Urothelium cell line (cell line): ENCODE measurements at places on chromosomes 5 and 9.

DNA sequence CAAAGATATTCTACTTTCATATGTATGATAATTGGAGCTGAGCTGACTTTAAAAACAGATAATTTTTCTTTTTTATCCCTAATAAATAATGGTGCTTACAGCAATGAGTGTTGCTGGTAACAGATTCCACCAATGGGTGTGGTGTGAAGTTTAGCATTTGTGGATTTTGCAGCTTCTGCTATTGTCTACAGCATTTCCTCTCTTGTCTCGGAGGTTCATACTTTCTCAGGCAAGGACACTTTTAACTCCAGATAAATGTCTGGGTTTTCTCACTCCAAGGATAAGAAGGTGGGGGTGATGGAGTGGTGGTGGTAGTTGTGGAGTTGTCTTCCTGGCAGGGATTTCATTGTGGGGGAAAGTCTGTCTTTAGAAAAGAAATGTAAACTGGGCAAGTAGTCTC is 120.0 kb upstream of the CDKN2B start:
- no peak for DNase-seq

DNA sequence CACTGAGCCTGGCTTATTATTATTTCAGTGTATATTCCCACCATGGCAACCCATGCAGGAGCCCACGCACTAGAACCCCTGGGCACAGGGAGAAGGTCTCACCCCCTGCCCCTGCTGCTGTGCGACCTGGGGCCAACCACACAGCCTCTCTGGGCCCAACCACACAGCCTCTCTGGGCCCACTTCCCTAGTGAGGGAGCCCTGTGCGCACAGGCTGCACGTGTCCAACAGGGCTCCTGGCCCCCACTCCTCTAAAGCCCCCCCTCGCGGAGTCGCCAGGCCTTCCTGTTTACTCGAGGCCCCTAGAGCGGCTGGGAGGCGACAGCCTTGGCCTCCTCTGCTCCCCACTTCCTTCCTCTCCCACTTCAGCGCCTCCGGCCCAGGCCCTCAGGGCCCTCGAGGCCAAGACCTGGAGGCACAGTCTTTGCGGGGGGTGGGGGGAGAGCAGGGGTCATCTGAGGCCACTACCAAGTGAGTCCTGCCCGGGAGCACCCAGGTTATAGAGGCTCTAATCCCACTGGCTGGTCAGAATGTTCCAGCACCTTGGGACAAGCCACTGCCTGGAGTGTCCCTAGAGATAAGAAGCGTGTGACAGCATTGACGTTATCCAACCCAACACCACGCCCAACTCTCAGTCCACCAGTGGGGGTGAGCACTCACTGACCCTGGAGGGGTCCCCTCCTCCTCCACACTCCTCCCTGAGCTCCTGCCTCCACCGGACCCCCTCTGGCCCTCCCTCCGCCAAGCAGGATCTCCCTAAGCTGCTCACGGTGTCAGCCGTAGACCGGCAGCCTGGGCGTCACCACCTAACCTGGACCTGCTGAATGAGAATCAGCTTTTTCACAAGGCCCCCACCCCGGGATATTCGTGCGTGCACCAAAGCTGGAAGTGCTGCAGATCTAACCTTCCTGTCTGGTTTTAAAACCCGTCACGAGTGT is 7.9 kb upstream of the ENG start:
- DNase-seq: no peak

- DNase-seq: no peak
Measured at GRCh38 chr5:159105145-159106053, 5.7 kb upstream of the EBF1 start.

DNA sequence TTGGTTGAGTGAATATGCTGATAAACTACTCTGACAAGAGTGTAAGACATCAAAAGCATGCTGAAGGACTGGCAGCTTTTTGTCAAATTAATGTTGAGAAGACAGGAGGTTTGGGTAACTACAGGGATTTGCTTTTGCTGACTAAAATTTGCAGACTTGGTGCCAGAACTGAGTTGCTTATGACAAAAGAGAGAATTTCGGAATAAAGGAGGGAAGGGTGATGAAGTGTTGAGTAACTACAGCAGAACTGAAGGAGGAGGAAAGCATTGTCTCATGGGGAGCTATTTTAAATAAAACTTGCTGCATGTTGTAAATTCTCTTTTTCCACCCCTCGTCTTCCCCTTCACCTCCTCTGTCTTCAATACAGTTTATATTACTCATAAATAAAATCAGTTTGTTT is 296.1 kb downstream of the YTHDC2 start:
- no peak for DNase-seq

DNA sequence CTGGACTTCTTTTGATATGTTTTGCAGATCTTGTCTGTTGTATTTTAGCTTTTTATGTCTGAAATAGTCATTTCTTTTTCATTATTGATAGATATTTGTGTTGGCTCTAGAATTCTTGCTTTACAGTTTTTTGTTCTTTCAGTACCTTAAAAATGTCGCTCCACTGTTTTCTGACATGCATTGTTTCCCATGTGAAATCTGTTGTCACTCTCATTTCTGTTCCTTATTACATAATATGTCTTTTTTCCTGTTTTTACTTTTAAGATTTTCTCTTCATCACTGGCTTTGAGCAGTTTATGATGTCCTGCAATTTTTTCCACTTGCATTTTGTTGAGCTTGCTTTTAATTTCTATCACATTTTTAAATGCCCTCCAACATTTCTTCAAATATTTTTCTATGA is 270.4 kb upstream of the TARS1 start:
- DNase-seq: no peak

DNA sequence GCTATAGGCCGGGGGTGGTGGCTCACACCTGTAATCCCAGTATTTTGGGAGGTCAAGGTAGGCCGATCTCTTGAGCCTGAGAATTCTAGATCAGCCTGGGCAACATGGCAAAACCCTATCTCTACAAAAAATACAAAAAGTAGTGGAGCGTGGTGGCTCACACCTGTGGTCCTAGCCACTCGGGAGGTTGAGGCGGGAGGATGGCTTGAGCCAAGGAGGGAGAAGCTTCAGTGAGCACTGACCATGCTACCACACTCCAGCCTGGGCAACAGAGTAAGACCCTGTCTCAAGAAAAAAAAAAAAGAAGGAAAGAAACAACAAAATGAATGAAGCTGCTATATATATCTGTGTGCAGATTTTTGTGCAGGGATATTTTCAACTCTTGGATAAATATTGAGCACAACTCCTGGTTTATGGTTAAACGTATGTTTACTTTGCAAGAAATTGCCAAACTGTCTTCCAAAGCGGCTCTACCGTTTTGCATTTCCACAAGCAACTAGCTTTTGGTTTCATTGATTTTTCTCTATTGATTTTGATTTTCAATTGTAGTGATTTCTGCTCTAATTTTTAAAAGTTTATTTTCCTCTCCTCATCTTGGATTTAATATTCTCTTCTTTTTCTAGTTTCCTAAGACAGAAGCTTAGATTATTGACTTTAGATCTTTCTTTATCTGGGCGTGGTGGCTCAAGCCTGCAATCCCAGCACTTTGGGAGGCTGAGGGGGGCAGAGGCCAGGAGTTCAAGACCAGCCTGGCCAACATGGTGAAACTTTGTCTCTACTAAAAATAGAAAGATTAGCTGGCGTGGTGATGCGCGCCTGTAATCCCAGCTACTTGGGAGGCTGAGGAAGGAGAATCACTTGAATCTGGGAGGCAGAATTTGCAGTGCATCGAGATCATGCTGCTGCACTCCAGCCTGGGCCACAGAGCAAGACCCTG is 49.2 kb downstream of the SPIN1 start:
- DNase-seq: no peak

- DNase-seq: no peak
Measured at GRCh38 chr5:34722183-34722582, 66.1 kb downstream of the RAI14 start.

- no peak for DNase-seq
Measured at GRCh38 chr5:107304684-107305083, 366.1 kb downstream of the EFNA5 start.

DNA sequence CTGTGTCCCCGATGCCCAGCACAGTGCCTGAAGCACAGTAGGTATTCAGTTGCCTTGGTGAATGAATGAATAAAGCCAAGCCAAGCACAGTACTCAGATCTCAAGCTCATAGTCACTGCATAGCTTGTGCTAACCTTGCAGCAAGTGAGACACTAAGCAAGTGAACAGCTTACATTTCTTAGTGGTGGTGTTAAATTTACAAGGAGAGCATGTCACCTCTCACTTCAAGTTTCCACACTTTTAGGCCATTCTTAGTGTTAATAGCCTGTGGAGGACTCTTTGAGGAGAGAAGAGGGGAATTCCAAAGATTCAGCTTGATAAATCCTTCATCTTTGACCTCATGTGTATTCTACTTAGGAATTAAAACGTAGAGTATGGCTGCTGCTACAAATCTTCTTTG is 104.7 kb downstream of the C9orf152 start:
- no peak for DNase-seq

- no peak for DNase-seq
Measured at GRCh38 chr5:127849891-127850290, 146.7 kb downstream of the CCDC192 start.

- DNase-seq: no peak
Measured at GRCh38 chr5:120140501-120140900, 323.6 kb upstream of the PRR16 start.

- no peak for DNase-seq
Measured at GRCh38 chr5:122312591-122313406, 762 bp downstream of the SNCAIP start.

DNA sequence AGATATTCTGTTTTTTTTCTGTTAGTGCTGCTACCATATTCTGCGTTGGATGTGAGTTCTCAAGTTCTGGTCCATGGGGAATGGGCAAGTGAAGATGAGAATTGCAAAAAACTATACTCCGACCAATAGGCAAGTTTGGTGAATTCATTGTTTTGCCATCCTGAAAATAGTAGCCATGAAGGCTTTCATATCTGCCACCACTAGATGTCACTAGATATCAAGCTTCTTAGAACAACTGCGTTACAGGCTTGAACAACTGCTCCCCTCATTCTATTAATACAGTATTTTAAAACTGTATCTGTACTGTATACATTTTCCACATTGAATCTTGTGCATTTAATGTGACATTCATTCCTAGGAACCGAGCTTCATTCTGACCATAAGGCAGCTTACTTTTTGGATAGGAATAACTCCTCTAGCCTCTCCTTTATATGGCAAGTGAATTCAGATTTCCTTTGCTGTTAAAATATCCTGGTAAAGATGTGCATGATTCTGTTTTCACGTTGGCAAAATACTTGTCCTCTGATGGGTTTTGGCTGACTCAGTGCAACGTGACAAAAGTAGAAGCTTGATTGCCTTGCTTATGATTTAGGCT is 163.6 kb downstream of the SREK1 start:
- DNase-seq: peak; percentile 67

- no peak for DNase-seq
Measured at GRCh38 chr5:123665822-123666371, 153.9 kb downstream of the CSNK1G3 start.

DNA sequence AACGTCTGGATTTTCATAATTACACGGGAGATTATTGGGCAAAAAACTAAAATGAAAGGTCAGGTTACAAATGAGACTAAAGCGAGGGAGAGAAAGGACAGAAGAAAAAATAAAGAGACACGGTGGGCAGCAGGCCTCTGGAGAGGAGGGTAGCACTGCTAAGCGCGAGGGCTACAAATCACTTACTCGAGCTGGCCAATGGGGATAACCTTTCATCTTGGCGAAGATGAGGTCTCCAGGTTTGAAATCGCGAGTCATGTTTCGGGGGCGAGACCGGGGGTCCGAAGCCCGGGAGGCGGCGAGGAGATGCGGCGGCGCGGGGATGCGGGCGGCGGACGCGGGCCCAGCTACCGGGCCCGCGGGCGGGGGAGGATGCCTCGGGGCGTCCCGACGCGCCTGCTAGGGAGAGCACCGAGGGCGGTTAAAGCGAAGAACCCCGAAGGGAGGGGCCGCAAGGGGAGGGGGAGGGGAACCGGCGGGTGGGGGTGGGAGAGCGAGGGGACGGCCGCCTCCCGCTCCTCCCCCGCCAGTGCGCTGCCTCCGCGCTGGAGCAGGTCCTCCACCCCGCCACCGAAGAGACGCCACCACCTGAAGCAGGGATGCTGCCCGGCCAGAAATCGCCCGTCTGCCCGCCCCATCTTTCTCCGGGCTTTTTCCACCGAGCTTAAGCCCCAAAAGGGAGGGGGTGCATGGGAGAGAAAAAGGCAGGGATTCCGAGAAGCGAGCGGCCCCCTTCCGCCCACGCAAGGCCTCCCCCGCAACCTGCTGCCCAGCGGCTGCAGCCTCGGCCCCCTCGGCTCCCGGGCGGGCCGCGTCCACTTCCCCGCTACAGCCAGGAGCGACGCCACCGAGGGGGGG is 610 bp downstream of the PSIP1 start:
- DNase-seq: peak; percentile 40

GRCh38 chr5:78509884-78510769 is 138.4 kb downstream of the LHFPL2 start:
- no peak for DNase-seq

DNA sequence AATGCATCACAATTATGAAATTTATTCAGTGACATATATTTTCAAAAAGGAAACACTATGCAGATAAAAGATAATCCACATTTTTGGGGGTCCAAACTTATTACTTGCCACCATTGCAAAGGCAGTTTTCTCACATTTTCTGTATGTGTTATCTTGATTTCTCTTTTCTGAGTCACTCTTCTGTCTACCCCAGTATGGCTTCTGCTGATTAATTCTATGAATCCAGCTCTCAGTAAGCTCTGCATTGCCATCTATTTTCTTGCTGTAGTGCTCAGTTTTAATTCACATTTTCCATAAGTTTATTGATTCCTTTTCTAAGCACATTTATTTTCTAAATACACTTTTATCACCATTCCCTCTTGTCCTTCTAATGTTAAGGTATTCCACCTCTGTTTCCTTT is 1.7 kb downstream of the IFNA10 start:
- no peak for DNase-seq

GRCh38 chr5:60387051-60387440 is 312.9 kb downstream of the DEPDC1B start:
- DNase-seq: no peak

GRCh38 chr9:81476813-81477490 is 212.4 kb downstream of the TLE1 start:
- no peak for DNase-seq

- DNase-seq: no peak
Measured at GRCh38 chr9:12980085-12980851, 205.4 kb downstream of the LURAP1L start.

- no peak for DNase-seq
Measured at GRCh38 chr9:33809506-33809905, 7.5 kb upstream of the UBE2R2 start.

DNA sequence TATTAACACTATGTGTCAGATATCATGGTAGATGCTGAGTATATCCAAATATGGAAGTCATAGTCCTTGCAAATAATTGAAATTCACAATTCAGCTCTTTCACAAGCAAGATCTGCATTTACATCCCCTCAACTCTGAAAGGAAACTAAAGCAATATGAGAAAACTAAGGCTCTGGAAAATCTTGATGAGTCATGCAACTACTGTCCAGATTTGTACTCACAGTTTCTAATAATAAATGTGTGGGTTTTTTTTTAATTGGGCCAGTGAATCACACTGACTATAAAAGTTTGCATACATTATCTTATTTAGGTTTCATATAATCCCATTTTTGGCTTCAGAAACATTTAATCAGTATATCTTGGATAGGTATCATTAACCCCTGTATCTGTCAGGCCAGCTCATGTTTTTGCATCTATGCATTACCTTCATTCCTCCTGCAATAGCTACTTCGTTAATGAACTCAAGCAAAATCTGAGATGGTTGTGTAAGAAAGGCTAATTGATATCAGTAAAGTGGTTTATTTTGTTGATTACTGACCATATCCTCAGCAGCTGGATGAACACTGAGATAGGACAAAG is 58.7 kb upstream of the PRR16 start:
- DNase-seq: no peak
